Cortex of kidney (tissue), 1 donor: ENCODE measurements at places on chromosomes 16 and 17.

DNA sequence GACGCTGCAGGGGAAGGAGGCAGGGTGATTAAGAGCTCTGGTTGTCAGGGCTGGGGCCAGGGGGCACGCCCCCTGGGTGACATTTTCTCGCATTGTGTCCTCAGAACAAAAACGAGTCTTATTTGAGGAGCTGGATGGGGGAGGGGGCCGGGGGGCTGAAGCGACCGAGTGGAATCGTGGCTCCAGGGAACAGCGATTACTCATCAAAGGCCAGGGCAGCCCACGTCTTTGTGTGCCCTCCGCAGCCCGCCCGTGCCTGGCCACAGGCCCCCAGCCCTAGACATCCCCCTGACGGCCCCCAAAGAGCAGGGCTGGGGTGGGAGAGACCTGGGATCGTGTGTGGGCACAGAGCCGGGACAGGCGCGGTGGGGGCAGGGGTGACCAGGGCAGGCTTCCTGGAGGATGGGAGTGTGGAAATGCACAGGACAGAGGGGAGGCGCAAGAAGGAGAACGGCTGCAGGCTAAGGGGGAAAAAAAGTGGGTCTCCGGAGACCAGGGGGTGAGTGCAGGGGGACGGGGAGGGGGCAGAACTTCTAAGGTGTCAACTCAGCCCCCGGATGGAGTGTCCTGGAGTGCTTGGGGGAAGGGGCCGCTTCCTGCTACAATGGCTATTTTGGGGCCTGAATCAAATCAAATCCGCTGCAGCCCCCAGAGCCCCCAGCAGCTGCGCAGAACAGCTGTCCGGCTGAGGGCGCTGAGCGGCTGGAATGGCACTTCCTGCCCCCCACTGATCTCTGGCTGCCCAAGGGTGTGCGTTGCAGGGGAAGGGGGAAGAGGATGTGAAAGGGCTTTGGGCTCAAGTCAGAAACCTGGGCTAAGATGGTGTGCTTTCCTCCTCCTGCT, 24.0 kb upstream of the PHB1 start:
- no peak for DNase-seq

GRCh38 chr17:50270435-50271362, 3.6 kb upstream of the TMEM92 start:
- no peak for DNase-seq

DNA sequence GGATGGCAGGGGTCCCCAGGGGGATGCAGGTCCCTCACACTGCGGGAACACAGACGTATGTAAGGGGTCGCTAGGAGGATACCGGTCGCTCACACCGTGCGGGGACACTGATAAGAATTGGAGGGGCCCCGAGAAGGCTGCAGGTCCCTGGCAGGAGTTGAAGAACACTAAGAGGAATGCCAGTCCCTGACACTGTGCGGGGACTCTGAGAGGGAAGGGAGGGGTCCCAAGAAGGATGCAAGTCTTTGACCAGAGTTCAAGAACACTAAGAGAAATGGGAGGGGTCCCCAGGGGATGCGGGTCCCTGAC, 510 bp downstream of the ERCC4 start:
- DNase-seq = no peak

- DNase-seq = no peak
Observed at GRCh38 chr16:25023556-25023955, 8.4 kb upstream of the ARHGAP17 start.

GRCh38 chr16:66304151-66304550, 62.3 kb upstream of the CDH5 start:
- no peak for DNase-seq
